Smooth muscle cell of trachea (primary cell): ENCODE measurements at places on chromosomes 13 and 19. TPM values are rescaled to one million over a fixed set of nuclear protein-coding genes. Genes with fewer than 3 reads are reported as not detected.

Gene ZNF563
- 4.1 and 4.8 TPM in 2 replicates for total RNA-seq

Gene NLRP12
- not detected in 2 replicates for total RNA-seq

Gene CAPS
- 4.9 and 6.0 TPM in 2 replicates for total RNA-seq

Gene NLRP9
- total RNA-seq: not detected in 2 replicates

Gene C5AR1
- total RNA-seq: 0.17 TPM in 1 of 2 replicates, not detected in the other

Gene PRODH2
- total RNA-seq: not detected in 2 replicates

Gene ZNF607
- 6.8 and 7.4 TPM in 2 replicates for total RNA-seq

Gene C19orf18
- total RNA-seq: 0.17 TPM in 1 of 2 replicates, not detected in the other

Gene IGFL3
- not detected in 2 replicates for total RNA-seq

Gene OR7D2
- total RNA-seq: 0.33 TPM in 1 of 2 replicates, not detected in the other
